ENCODE measurements at places on chromosomes 4 and X.

DNA sequence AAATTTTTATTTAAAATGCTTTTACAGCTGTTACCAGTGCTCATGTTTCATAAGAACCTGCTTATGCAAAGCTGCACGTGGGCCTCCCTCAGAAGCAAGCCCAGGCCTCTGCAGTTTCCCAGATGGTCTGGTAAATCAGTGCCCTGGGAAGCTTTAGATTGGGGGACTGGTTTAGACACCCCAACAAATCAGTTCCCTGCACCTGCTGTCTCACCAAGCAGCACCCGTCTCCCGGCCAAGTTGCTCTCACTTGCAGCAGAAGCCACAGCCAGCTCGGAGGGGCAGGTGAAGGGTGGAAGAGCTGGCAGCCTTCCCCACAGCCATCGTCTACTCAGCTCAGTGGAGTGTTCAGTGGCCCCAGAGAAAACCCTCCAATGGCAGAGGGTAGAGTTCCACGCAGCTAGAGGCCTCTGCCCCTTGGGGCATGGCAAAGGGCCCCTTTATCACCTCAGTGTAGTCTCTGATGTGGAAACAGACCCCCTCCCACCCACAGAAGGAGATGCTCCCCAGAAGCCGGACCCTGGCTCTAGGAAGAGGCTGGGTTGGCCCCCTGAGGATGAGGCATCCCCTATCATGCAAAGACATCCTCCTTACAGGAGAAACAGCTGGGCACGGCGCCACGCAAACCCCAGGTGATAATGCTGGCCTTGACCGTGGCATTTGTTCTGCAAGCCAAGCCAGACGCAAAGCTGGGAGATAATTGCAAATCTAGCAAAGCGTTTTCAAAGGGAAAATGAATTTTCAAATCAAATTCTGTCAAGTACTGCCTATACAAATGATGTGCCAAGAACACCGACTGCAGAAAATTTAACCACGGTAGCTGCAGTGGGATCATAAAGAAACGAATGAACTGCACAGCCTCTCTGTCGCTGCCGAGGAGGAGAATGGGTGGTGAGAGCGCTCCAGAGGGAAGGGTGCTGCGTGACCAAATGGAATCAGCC, 51.9 kb downstream of the ZFYVE28 start:
- DNase-seq: no peak

DNA sequence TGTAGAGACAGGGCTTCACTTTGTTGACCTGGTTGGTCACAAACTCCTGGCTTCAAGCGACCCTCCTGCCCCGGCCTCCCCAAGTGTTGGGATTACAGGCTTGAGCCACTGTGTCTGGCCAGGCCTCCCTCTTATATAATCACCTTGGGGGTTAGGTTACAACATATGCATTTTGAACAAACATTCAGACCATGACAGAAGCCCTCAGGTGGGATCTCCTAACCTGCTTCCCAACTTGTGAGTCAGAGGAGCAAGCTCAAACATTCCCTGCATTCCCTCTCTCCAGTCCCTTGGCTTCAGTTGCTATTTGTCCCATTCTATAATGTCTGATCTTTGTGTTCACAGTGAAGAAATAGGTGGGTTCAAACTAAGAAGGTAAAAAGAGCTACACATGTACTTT, 76.5 kb upstream of the NRK start:
- no peak for DNase-seq

- peak; percentile 38 for DNase-seq
Observed at GRCh38 chr4:56148428-56148827, 199.7 kb downstream of the CEP135 start.

DNA sequence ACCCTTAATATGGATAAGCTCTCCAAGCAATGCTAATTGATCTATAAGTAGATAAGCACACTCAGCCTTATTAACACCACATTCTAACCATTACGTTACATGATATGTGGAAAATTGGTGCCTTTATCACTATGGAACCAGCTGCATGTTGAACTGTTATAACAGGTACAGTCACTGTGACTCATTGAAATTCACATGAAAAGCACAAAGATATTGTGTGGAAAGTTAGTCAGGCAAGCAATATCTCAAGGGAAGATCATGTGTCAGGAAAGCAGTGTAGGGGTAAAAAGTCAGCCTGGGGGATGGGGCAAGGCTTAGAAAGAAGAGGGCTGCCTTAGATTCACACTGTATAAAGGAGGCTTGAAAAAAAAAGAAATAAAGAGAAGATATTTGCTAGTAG, 313.7 kb upstream of the SMIM31 start:
- no peak for DNase-seq

DNA sequence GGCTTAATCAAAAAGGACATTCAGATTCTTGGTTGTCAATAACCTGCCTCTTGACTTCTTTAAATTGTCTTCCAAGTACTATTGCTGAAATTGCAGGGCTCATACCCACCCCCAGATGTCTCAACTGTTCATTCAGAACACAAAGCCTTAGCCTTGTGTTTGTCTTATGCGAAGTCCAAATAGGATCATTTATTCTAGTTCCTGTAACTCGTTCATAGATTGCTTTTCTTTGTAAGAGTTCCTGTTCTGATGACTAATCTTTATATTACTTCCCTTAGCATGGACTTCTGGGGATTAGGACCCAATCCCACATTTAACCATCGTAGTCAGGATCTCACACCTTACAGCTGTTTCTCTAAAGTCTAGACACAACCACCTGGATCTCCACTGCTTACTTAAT, 226.0 kb downstream of the VEGFC start:
- no peak for DNase-seq

- DNase-seq: no peak
Observed at GRCh38 chr4:113157086-113157857, 107.8 kb downstream of the ANK2 start.

DNA sequence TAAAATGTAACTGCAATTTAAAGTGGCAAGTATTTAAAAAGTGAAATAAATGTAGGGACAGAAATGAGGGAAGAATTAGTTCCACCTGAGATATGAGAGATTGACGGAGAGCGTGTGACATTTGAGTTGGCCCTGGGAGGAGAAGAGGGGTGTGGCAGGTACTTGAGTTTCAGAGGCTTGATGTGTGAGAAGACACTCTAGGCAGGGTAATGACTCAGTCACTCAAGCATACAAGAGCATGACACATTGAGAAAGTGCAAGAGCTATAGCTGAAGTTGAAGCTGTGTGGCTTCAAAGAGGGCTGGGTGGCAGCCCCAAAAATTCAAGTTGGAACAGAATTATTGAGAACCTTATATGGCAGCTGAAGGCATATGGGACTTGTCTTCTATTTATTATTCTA, 420.5 kb downstream of the SLITRK2 start:
- DNase-seq: no peak

DNA sequence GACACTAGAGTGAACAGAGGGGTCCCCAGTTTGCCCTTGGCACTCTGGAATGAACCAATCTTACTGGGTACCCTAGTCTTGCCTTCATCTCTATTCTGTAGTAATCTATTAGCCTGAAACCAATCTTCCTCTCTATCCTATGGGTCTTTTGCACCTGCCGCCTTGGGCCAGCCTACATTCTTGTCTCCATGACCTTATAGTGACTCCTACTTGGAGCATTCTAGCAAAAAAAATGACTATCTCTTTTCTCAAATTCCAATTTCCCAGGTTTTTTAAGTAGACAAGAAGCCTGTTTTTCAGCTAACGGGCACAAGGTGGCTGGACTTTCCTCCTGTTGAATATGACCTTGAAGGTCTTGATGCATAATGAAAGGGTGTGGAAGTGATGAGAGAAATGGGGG, 568.7 kb downstream of the TRAM1L1 start:
- no peak for DNase-seq

DNA sequence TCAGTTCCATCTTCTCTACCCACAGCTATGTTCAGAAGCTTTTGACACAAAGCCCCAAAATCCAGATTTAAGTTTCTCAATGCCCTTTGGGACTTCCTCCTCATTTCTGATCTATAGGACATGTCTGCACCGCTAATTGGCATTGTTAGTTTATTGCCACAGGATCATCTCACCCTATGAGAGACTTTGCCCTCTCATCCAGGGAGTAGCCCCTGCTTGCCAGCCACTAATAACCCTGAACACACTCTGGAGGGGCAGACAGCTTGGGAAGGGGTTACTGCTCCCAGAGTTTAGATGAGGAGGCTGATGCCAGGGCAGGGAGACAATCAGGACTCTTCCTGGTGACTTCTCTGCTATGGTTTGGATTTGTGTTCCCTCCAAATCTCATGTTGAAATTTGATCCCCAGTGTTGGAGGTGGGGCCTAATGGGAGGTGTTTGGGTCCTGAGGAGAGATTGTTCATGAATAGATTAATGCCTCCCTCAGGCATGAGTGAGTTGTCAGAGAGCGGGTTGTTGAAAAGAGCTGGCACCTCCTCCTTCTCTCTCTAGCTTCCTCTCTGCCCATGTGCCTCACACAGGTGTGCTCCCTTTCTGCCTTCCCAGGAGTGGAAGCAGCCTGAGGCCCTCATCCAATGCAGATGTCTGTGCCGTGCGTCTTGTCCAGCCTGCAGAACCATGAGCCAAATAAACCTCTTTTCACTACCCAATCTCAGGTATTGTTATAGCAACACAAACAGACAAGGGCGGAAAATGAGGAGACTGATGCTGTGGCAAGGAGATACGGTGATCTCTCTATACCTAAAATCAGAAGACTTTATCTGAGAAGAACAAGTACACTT, 3.6 kb upstream of the SCARB2 start:
- DNase-seq: no peak

DNA sequence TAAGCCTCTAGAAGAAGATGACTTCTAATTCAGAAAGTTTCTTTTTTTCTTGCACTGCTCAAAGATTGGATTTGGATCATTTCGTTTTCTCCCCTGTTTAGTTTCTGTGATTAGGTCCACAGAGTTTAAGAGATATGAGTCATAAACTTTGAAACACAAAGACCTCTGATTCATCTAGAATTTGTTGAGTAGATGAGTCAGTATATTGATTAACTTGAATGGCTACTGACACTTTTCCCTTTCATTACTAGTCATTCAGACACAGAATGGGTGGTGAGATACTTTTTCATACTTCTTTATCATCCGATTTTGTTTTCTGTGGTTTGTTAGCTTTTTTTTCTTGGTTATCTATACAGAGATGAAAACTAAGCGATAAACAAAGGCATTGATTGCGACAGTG, 34.1 kb upstream of the AFF2 start:
- no peak for DNase-seq

GRCh38 chr4:74117024-74117534, 18.1 kb upstream of the CXCL2 start:
- peak; percentile 85 for DNase-seq

DNA sequence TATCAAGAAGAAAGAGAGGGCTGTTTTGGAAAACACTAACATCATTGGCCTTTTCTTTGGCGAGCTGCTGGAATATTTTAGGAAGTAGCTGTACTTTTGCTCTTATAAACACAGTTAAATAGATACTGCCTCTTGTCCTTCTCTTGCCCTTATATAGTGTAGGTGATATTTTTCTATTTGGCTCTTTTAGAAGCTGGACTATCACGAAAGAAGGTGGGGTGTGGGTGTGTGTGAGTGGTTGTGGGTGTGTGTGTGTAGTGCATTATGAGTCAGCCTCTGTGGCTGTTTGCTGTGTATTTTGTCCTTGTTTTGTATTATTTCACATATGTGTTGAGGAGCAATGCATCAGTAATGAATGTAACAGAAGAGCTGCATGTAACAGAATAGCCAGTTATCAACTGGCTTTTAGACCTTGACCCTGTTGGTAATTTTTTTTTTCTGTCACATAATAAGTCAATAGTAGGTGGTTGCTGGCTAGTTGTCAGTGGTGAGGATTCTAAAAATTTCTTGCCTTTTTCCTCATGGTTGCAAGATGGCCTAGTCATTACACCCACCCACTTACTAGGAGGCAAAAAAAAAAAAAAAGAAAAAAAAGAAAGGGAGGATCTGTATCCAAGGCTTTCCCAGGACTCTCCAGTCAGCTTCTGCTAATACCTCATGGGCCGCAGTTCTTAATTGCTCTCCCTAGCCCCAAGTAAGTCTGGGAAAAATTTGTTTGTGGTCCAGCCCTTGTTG, 23.8 kb downstream of the ARHGAP10 start:
- peak; percentile 55 for DNase-seq

DNA sequence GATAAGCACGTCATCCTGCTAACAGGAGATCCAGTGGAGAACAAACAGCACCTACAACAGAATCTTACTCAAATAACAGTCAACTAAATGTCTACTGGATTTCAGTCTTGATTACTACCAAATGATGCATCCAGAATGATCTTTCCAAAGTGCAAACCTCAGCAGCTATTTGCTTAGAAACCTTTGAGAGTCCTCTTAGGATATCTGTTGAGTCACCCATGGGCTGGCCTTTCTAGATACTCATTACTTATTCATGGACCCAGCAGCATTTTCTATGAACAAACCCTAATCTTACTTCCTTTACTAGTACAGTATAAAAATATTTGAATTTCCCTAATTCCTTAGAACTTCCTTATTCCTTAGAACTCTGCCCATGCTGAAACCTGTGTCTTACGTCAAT, 118.5 kb upstream of the PABPC4L start:
- DNase-seq: no peak

DNA sequence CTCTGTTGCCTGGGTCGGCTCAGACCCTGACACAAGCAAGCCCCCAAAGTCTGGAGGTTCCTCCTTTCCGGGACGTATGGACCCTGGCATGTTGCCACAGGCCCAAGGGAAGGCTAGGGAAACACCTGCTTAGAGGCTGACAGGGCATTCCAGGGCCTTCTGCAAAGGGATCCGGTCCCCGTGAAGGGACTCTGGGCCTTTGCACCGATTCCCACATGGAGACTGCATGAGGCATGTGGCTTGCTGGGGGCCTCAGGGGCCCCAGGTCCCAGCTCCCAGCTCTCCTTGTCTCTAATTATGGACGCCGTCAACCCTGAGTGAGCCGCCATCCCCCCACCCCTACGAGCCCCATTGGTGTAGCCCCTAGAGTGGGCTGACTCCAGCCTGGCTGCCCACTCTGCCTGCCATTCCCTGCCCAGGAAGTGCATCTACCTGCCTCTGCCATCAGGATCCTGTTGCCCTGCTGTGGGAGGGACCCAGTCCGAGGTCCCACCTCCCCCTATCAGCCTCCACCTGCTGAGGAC, 4.2 kb upstream of the RGS12 start:
- no peak for DNase-seq

DNA sequence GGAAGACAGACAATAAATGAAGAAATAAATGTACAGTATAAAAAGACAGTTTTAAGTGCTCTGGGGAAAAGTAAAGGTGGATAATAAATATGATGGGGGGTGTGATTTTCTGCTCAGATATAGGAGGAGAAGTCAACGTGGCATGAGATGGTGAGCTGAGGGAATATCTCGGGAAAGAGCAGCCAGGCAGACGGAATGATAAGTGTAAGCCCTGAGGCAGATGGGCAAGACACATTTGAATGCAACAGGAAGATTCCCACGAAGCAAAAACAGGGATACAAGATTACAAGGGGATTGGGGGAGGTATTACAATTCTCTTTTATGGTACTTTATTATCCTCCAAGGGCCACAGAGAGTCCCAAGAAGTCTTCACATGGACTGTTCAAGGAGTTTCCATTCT, 11.1 kb downstream of the ANXA3 start:
- DNase-seq: no peak

- DNase-seq: no peak
Observed at GRCh38 chr4:138243369-138243768, 1.2 kb upstream of the SLC7A11 start.

All from fibroblast of villous mesenchyme (primary cell).